Stimulated activated CD8-positive, alpha-beta memory T cell treated with anti-CD3 and anti-CD28 coated beads, Interleukin-2, amount 100 ng/mL, for 1 hour (primary cell): ENCODE measurements at places on chromosomes 7 and 10.

GRCh38 chr10:112948196-112948595 is 1.9 kb upstream of the TCF7L2 start:
- DNase-seq, result no peak

- no peak for DNase-seq
Measured at GRCh38 chr7:45524445-45524844, 49.7 kb upstream of the ADCY1 start.

DNA sequence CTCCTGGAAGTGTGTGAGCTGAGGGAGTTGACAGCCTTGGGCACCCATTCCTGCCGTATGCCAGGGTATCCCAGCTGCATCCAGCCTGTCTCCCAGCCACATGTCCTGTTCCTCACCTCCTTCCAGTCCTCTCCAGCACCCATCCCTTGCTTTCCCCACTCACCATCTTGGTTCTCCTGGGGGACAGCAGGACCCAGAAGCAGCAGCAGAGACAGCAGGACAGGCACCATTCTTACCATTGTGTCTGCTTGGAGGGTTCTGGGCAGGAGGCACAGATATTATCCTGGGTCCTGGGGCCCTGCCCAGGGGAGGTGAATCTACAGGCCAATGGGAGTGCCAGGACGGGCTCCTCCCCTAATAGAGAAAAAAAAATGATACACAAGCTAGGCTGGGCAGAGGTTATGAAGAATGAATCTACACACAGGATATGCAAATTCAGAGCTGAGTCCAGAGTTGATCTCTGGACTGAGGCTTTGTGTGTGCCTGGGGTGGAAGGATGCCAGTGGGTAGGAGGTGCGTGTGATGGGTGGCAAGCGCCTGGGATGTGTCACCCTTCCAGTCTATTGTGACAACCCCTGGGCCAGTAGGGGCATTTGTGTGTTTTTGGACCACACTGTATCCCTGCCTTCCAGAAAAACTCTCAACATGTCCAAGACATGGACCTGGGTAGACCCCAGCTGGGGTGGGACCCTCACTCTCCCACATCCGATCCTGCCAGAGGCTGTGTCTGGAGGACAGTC is at the start of gene AZGP1:
TSS of gene AZGP1 (minus strand) at position 250 of the 740 bp plus-strand sequence. CDS start at position 239, 11 bp downstream.
- DNase-seq, result no peak

- no peak for DNase-seq
Measured at GRCh38 chr7:19106241-19107080, 11.0 kb downstream of the TWIST1 start.

- no peak for DNase-seq
Measured at GRCh38 chr7:129665013-129665401, 53.5 kb downstream of the NRF1 start.

GRCh38 chr10:132036153-132036886 is 29.4 kb upstream of the JAKMIP3 start:
- no peak for DNase-seq

DNA sequence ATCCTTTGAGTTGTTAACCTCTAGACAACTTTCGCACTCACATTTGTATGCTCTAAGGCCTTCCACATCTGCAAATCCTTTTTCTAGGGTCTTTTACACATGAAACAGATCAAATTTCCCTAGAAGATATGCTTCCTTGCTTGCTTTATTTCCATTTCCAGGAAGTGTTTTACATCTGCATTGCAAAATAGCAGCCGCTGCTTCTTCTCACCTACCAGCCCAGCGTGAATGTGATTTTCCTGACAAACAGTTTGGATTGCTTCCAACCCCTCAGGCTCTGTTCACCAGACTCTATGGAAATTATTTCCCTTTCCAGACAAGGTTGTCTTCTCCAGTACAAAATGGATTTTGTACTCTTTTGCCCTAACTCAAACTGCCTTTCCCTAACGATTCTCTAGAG is 50.9 kb upstream of the PAPSS2 start:
- DNase-seq, result no peak

GRCh38 chr7:95501261-95501832 is 15.6 kb downstream of the ASB4 start:
- no peak for DNase-seq

GRCh38 chr7:75920431-75921161 is 5.6 kb downstream of the POR start:
- no peak for DNase-seq

- DNase-seq, result no peak
Measured at GRCh38 chr7:29488203-29488970, 75.2 kb upstream of the PRR15 start.

DNA sequence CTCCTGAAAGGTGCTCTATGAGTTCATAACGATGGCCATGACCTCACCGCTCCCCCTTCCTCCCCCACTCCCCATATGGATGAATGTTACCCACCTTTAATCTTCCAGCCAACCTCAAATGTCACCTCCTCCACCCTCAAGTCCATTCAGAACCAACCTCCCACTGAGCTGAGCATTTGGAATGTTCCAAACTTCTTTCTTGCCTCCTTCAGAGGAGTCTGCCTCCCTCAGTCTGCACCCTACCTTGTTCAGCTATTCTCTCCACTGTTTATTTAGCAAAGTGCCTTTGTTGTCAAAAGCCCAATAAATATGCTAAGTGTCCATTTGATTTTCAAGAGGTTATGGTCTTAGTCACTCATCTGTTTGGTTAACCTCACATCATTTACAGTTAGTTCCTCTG is 22.9 kb upstream of the MTPAP start:
- no peak for DNase-seq

DNA sequence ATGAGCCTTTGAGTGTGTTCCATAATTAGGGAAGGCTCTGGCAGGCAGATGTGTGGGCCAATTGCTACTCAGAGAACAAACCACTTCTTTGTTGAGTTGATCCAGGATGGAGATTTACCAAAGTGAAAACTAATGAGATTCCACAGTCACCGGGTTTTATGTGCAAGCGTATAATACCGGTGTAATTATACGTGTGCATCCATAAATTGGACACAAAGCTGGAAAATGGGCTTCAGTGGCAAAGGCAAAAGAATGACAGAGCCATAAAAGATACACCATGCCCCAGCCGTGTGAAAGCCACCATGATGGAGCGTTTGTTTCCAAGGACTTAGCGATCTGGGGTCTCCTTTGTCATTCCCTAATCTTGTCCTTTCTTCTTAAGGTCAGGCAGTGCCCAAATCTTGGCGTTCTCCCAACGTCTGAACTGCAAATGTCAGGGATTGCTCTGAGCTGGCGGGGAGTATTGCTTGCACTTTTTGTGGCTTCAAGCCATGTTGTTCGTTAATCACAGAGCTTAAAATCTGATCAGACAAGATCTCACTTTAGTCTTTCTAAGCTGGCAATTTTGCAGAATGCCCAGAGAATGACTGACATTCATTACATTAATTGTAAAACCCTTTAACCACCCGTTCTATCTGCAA is 70.1 kb downstream of the NPTX2 start:
- DNase-seq, result no peak

DNA sequence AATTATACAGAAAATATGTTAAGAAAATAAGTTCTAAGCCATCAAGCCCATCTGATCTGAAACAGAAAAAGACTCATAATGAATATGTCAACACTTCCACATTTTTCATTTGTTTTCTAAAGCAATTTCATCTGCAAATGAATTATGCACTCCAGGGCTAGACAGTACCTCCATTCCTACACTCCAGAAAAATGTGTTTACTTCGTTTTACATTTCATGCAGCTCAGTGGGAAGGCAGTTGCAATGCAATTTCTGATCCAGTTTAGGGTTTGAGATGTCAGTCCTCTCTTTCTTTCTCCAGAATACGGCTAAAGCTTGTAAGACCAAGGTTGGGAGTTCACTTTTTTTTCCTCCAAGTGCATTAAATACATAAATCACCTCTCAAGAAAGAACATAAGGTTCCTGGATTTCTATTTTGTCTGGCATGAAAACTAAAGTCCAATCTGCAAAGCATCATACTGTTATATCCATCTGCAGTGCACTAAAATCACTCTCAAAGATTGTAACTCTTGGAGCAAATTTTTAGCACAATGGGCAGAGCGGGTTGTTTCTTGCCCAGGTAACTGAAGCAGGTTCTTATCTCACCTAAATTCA is 348.8 kb upstream of the C7orf33 start:
- no peak for DNase-seq

DNA sequence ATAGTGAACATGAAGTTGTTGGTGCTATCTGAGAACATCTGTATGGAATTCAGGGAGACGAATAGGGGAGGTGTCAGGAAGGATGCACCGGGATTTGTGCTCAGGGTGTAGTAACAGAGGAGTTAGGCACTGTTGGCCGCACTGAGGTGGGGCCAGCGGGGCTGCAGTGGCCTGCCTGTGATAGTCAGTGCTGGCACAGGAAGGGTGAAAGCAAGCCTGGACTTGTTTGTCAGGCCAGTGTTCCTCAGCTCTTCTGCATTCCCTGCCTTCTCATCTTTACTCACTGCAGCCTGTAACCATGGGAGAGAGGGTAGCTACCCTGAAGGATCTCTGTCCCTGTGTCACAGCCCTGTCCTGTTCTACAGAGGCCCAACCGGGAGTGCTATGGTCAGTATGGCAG is 81.3 kb downstream of the SH2D4B start:
- DNase-seq, result no peak

DNA sequence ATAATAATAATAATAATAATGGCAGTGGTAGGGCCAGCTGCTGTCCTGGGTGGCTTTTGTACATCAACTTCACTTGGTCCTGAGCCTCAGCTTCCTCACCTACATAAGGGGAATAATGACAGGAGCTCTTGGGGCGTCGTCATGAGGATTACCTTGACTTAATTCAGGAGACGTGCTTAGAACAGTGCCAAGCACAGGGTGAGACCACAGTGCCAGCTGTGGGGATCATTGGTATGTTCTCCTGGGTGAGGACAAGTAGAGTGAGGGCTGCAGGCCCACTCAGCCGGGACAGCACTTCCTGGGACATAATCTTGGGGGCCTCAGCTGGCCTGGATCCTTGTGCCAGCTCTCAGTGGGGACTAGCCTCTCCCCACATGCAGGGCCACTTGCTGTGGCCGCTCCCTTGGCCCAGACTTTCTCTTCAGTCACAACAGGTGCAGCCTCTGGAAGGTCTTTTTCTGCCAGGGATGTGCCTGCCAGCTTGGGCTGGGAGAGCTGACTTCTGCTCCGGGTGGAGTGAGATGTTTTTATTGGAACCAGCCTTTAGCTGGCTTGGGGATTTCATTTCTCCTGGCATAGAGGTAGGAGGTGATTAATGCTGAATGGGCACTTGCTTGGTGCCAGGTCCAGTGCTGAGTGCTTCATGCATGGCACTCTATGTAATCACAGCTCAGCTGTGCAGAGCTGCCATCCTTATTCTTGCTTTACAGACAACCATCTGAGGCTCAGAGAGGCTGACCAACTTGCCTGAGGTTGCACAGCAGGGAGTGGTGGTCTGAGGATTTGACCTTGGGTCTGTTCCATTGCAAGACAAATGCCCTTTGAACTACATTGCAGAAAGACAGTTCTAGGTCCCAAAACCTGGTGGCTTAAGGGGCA is 45.3 kb downstream of the TSPAN15 start:
- no peak for DNase-seq

GRCh38 chr7:13627455-13627854 is 362.0 kb downstream of the ETV1 start:
- DNase-seq, result no peak

- DNase-seq, result no peak
Measured at GRCh38 chr7:37235813-37236212, 212.9 kb downstream of the ELMO1 start.

DNA sequence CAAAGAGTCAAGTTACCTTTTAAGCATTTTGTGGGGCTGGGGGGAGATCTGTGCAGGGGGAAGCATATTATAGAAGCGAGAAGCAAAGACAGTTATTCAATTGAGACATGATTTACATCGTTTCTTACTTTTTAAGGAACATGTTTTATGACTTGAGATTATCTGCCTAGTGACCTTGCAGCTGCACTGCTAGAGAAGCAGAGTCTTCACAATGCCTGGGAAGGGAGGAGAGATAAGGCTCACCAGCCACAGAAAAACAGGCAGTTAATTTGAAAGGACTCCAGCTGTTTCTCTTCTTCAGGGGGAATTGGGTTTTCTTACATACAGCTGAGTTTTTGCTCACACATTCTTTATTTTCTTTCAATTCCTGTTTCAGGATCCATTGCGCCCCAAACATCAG is 31.0 kb downstream of the PHYH start:
- DNase-seq, result no peak

DNA sequence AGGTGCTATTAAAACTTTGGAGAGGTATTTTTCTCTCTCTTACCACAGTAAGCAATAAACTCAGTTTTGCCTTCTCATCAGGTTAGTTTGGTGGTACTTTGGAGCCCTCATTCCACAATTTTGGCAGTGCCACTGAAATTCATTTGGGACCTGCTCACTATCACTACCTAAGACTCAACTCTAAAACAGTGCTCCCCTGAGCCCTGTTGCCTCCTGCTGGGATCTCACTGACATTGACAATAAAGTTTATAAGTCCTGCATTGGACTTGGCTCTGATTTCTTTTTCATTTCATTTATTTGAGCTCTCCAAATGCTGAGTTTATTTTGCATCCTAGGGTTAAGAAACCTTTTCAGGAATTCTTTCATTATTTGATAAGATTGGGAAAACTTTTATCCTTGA is 130.8 kb upstream of the HPS1 start:
- DNase-seq, result no peak

DNA sequence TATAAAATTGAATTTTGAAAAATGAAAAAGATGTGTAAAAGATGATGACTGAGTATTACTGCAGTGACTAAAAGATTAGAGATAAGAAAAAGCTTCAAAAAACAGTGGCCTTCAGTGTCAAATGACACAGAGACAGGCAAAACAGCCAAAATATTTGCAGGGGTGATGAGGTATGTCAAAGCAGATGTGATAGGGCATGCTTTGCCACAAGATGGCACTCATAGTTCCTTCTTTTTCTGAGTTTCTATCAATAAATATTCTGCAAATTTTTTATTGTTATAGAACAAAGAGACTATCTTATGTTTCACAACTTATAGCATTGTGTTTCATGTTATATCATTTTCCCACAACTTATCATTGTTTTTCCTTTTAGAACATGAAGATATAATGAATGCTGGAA is 344.1 kb upstream of the HPS1 start:
- DNase-seq, result no peak

DNA sequence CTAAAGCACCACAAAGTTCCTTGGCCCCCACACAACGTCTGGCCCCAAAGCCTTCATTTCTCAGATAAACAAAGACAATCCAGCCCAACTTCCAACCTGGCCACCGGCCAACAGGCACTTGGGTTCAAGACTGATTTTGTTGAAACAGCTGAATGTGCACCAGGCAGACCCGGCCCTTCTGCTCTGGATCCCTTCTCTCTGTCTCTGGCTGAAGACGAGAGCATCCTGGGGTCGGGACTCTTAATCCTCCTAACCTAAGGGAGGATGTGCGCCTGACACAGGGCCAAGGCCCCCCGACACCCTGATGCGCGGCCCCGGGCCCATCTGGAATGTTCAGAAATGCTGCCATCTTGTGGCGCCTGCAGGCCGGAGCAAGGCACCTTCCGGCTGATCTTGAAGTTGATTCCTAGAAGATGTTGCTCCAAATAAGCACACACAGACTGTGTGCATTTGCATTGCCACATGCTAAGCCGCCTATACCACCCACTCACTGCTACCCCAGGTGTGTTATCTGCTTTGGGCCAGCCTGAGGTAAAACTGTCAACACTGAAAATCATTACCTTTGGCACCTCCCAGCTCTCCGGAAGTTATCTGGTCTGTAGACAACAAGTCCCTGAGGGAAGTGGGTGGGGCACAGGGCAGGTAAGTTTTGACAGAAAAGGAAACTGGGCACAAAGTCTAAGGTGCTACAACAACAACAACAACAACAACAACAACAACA is 98.4 kb upstream of the HABP2 start:
- DNase-seq, result no peak

GRCh38 chr10:128254476-128254875 is 128.3 kb upstream of the MKI67 start:
- no peak for DNase-seq
